Esophagus squamous epithelium (tissue), 5 donors: ENCODE measurements at places on chromosomes 5 and 9.
A peak's percentile ranks its signal among the peaks of the same experiment; 100 is the strongest.

- no peak for DNase-seq
Observed at GRCh38 chr9:96782235-96782634, 4.3 kb upstream of the ZNF510 start.

GRCh38 chr5:68285851-68286611 lies 70.5 kb downstream of the PIK3R1 start:
- no peak for DNase-seq

DNA sequence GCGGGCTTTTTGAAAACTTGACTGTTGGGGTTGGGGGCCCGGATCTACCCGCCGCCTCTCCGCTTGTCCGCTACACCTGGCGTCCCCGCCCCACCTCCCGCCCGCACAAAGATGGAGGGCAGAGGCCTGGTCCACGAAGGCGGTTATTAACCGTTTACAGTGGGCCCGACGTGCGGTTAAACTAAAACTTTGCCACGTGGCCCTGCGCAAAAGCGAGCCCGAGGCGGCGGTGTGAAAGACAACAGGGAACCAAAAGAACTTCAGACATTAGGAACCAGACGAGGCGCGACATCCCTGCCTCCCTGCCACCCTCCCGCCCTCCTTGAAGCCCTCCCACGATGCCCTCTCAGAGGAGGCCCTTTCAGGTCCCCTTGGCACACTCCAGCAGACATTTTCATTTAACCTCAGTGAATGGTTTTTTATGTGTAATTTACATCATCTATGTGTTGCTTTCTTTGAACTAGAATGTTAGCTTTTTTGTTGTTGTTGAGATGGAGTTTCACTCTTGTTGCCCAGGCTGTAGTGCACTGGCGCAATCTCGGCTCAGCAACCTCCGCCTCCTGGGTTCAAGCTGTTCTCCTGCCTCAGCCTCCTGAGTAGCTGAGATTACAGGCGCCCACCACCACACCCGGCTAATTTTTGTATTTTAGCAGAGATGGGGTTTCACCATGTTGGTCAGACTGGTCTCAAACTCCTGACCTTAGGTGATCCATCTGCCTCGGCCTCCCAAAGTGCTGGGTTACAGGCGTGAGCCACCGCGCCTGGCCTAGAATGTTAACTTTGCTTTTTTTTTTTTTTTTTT lies 999 bp upstream of the HNRNPA0 start:
- DNase-seq: no peak

GRCh38 chr5:58786035-58786434 lies 203.2 kb downstream of the RAB3C start:
- DNase-seq: no peak

DNA sequence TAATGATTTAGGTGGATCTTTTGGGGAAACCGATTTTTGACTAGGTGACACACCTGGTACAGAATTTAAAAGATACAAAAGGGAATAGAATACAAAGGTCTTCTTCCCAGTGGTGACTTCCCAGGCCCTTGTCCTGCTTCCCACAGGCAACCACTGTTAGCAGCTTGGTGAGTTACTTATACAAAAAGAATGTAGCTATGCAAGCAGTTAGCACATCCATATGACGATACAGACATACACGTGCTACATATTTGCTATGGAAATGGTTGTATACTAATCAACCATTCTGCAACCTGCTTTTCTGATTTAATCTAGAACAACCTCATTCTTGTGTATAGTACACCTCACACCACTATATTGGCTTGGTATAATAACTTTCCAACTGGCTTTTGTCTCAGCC lies 51.0 kb downstream of the OTULIN start:
- no peak for DNase-seq

GRCh38 chr5:6713274-6714225 lies at the start of gene TENT4A:
TSS of gene TENT4A (plus strand) at chr5:6713432. CDS start at chr5:6713984, 552 bp downstream.
- DNase-seq: peak; percentile 81

DNA sequence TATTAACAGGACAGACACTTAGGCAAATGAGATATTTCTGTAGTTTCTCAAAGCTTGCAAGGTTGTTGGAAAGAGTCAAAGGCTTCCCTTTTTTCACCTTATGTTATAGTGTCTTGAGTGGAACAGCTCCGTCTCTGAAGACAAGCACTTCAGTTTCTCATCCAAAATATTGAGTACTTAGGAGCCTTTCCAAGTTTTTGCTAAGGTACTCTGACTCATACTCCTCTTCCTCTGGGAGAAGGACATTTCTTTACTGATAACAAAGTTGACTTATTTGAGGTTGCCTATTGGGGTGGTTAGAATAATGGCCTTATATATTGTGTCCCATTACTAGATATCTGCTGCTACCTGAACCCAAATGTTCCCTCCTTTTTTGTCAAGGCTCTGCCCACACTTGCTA lies 869.6 kb downstream of the MAT2B start:
- no peak for DNase-seq
